M059J (cell line): ENCODE measurements at places on chromosomes 13 and 19. TPM values are rescaled to one million over a fixed set of nuclear protein-coding genes. Genes with fewer than 3 reads are reported as not detected.

The SBK2 gene
- total RNA-seq, result 0.20 TPM in 1 of 2 replicates, not detected in the other

The FLT3LG gene
- total RNA-seq, result 5.2 and 17.6 TPM in 2 replicates

The KLK14 gene
- not detected in 2 replicates for total RNA-seq

The TMPRSS9 gene
- total RNA-seq, result not detected in 2 replicates

The NXNL1 gene
- not detected in 2 replicates for total RNA-seq

The GPC5 gene
- 0.25 TPM in 1 of 2 replicates, not detected in the other for total RNA-seq

The TMEM238 gene
- total RNA-seq, result 1.1 and 1.2 TPM in 2 replicates

The KLK15 gene
- not detected in 2 replicates for total RNA-seq

The ISYNA1 gene
- 6.2 and 8.9 TPM in 2 replicates for total RNA-seq

The IGFL3 gene
- total RNA-seq, result not detected in 2 replicates

The ZNF57 gene
- 5.0 and 8.4 TPM in 2 replicates for total RNA-seq

The REEP6 gene
- 5.2 and 6.3 TPM in 2 replicates for total RNA-seq

The RNF113B gene
- not detected in 2 replicates for total RNA-seq

The MADCAM1 gene
- total RNA-seq, result not detected in 2 replicates

The ZNF829 gene
- 2.1 and 3.0 TPM in 2 replicates for total RNA-seq

The LSR gene
- total RNA-seq, result 0.07 TPM in 1 of 2 replicates, not detected in the other

The TEX26 gene
- not detected in 2 replicates for total RNA-seq

The FUT1 gene
- 0.15 and 0.79 TPM in 2 replicates for total RNA-seq

The METTL21C gene
- not detected in 2 replicates for total RNA-seq

The SYCN gene
- total RNA-seq, result not detected in 2 replicates

The ZNF729 gene
- total RNA-seq, result not detected in 2 replicates

The SLC17A7 gene
- total RNA-seq, result 0.57 TPM in 1 of 2 replicates, not detected in the other

The GARIN5A gene
- total RNA-seq, result 0.20 and 1.1 TPM in 2 replicates

The SDHAF1 gene
- 32.0 and 40.1 TPM in 2 replicates for total RNA-seq

The HRC gene
- not detected in 2 replicates for total RNA-seq

The ZNF548 gene
- 13.6 and 21.9 TPM in 2 replicates for total RNA-seq

The TRAPPC5 gene
- total RNA-seq, result 89.9 and 101 TPM in 2 replicates

The PSG7 gene
- total RNA-seq, result 0.05 and 1.1 TPM in 2 replicates

The C19orf33 gene
- total RNA-seq, result not detected in 2 replicates

The ATP1A3 gene
- total RNA-seq, result 0.05 TPM in 1 of 2 replicates, not detected in the other

The NLRP12 gene
- total RNA-seq, result not detected in 2 replicates

The SIGLEC14 gene
- not detected in 2 replicates for total RNA-seq

The PHLDB3 gene
- 3.7 and 8.6 TPM in 2 replicates for total RNA-seq

The ZNF490 gene
- 6.3 and 7.9 TPM in 2 replicates for total RNA-seq

The VASP gene
- 91.6 and 97.7 TPM in 2 replicates for total RNA-seq

The CYP2B6 gene
- not detected in 2 replicates for total RNA-seq

The ZNF525 gene
- 8.7 and 9.3 TPM in 2 replicates for total RNA-seq

The EDNRB gene
- total RNA-seq, result 2.2 and 3.6 TPM in 2 replicates

The ZNF506 gene
- total RNA-seq, result 8.0 and 26.4 TPM in 2 replicates
